ENCODE measurements at places on chromosomes 12 and 14. TPM values are rescaled to one million over a fixed set of nuclear protein-coding genes. Genes with fewer than 3 reads are reported as not detected.

The OAS3 gene
- polyA plus RNA-seq = 26.2 TPM

- no peak for DNase-seq
Observed at GRCh38 chr12:133057446-133057845, 20.1 kb downstream of the ZNF84 start.

The TBX3 gene
- 33.7 TPM for polyA plus RNA-seq

GRCh38 chr14:68233101-68233784 lies 413.7 kb downstream of the RAD51B start:
- DNase-seq = no peak

The CFAP251 gene
- polyA plus RNA-seq = 5.5 TPM

DNA sequence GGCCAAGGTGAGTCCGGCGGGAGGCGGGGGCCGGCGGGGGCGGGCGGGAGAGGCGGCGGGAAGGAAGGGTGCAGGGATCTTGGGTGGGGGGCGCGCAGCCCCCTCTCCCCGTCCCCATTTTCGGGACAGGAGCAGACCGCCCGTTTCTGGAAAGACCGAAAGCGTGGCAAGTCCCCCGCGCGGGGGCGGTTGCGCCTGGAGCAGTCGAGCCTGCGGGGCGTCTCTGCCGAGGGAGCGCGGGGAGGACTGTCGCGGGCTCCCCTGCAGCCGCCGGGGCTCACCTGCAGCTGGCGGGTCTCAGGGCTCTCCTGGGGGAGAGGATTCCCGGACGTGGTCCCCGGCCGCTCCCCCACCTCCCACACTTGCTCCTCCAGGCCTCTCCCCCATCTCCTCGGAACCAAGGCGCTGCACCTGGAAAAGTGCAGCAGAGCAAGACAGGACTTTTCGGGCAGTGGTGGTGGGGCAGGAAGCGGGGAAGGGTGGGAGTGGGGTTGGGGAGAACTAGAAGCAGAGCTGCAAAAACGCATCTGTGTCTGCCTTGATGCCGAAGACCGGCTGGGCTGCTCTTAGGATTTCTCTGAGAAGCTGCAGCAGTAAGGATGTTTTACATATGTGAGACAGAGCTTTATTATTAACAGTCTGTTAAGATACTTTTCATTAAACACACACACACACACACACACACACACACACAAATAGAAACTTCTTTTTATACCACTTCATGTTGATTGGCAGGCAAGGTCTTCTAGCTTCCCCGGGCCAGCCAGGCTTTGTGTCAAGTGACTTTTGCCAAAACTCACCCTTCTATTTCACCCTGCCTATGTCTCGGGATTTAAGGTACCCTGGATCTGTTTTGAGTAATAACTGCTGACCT lies 677 bp downstream of the C12orf75 start:
- peak; percentile 29 for DNase-seq

DNA sequence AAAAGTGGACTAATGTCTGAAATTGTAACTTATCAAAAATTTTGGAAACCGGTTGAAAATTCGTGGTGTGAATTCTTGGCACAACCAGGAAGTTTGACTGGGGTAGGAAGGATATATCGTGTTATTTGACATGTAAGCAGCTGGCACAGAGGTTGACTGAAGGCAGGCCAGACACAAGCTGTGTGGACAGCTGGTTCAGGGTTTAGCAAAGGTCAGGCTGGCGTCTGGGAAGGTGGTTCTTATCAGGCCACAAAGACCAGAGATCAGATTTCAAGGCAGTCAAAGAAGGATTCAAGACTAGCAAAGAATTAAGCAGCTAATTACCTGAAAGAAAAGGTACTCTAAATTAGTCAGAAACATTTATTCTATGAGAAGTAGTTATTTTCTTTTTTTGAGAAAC lies 450.2 kb upstream of the MDGA2 start:
- DNase-seq = no peak

DNA sequence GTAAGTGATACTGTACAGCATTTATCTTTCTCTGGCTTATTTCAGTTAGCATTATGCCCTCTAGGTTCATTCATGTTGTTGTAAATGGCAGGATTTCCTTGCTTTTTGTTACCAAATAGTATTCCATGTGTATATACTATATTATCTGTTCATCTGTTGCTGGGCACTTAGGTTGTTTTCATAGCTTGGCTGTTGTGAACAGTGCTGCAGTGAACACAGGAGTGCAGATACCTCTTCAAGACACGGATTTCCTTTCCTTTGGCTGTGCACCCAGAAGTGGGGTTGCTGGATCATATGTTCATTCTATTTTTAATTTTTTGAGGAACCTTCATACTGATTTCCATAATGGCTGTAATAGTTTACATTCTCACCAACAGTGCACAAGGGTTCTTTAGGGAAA lies 21.5 kb downstream of the EP400 start:
- no peak for DNase-seq

- DNase-seq = peak; percentile 25
Observed at GRCh38 chr14:81164167-81164774, 56.5 kb downstream of the GTF2A1 start.

The PAPLN gene
- polyA plus RNA-seq = 18.3 TPM

The TSPAN8 gene
- 23.5 TPM for polyA plus RNA-seq

All from ovary (tissue), 10 donors.